HCT116 (cell line): ENCODE measurements at places on chromosomes 16 and 17.

GRCh38 chr17:39116224-39116623, 35.2 kb downstream of the PLXDC1 start:
- H3K4me1 ChIP-seq, result no peaks in the 10 kb centered on the region
- H3K27me3 ChIP-seq, result no peaks in the 10 kb centered on the region

GRCh38 chr17:35605678-35606077, 18.6 kb downstream of the AP2B1 start:
- no peak overlapping the region for H3K4me3 ChIP-seq
- no peak for DNase-seq
- H3K27me3 ChIP-seq, result no peaks in the 10 kb centered on the region
- H3K27ac ChIP-seq, result no peak overlapping the region
- peaks cover 31% of the 10 kb centered on the region; the same call in 1 of the 2 replicates for H3K36me3 ChIP-seq
- H3K4me1 ChIP-seq, result no peaks in the 10 kb centered on the region

DNA sequence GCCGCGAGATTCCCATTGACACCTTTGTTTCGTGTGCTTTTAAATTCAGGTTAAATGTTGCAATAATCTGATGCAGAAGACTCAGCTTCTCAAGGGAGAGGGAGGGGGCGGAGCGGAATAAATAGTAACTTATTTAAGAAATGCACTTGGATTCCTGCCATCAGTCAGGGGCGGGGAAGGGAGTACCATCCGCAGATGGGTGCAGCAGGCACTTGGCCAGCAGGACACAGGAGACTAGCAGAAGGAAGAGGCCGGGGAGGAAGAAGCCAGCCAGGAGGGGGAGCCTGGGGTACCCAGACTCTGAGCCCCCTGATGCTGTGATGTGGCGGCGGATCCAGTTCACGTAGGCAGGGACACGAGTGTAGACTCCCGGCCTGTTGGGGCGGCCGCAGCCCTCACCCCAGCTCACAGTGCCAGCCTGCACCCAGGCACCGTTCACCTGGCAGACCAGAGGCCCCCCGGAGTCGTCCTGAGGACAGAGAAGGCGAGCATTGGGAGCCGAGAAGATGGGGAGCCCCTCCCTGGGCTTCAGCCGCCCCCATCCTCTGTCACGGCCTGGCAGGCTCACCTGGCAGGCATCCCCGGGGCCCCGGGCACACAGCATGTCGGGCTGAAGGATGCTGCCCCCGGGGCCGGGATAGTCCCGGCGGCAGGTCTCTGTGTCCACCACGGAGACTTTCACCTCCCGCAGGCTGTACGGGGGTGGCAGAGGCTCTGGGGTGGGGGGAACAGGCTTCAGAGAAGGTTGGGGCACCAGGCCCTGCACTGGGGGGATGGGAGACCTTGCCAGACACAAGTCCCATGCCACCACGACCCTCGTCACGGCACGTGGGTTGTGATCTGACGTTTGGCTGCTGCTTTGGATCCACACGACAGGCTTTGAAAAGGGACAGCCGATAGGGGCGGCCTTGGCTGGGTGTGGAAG, 3.2 kb downstream of the TPSG1 start:
- DNase-seq, result no peak
- no peak overlapping the region for H3K27ac ChIP-seq
- no peaks in the 10 kb centered on the region for H3K36me3 ChIP-seq
- no peaks in the 10 kb centered on the region for H3K4me1 ChIP-seq
- no peaks in the 10 kb centered on the region for H3K27me3 ChIP-seq

DNA sequence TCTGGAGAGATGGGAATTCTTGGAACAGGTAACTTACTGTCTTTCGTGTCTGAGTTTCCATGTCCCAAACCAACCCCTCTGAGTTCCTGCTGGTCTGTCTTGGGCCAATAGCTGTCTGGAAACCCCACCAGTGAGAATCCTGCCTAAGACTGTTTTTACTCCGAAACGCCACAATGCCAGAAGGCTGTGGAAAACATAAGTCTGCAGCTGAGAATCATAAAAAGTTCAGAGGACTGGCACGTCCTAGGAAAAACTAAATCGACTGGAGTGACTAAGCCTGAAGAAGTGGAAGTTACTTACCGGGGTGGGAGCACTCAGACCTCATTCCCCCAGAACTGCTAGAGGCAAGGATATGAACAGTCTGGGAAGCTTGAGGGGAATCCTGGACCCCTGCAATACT, 13.3 kb downstream of the LRRC75A start:
- DNase-seq, result no peak
- H3K27me3 ChIP-seq, result no peaks in the 10 kb centered on the region
- H3K4me3 ChIP-seq, result no peak overlapping the region
- H3K36me3 ChIP-seq, result no peaks in the 10 kb centered on the region
- no peak overlapping the region for H3K27ac ChIP-seq

- no peak for DNase-seq
- no peaks in the 10 kb centered on the region for H3K4me1 ChIP-seq
- H3K27ac ChIP-seq, result no peak overlapping the region
- no peak overlapping the region for H3K4me3 ChIP-seq
- H3K36me3 ChIP-seq, result no peaks in the 10 kb centered on the region
Observed at GRCh38 chr17:55959756-55960155, 193.5 kb upstream of the ANKFN1 start.

- peak overlapping the region; percentile 72 for H3K27ac ChIP-seq
- H3K4me1 ChIP-seq, result 0 out of 2 replicates have a peak, but pooled peaks cover 3% of the 10 kb centered on the region
- H3K27me3 ChIP-seq, result no peaks in the 10 kb centered on the region
- peak overlapping the region; percentile 61 for H3K4me3 ChIP-seq
Observed at GRCh38 chr17:1203111-1203966, 23.6 kb upstream of the ABR start.
